ENCODE measurements at places on chromosomes 7 and 10.

- DNase-seq, result no peak
Observed at GRCh38 chr10:13396369-13396768, 48.3 kb upstream of the SEPHS1 start.

GRCh38 chr10:34526758-34527730, 288.1 kb downstream of the PARD3 start:
- DNase-seq, result peak; percentile 97

DNA sequence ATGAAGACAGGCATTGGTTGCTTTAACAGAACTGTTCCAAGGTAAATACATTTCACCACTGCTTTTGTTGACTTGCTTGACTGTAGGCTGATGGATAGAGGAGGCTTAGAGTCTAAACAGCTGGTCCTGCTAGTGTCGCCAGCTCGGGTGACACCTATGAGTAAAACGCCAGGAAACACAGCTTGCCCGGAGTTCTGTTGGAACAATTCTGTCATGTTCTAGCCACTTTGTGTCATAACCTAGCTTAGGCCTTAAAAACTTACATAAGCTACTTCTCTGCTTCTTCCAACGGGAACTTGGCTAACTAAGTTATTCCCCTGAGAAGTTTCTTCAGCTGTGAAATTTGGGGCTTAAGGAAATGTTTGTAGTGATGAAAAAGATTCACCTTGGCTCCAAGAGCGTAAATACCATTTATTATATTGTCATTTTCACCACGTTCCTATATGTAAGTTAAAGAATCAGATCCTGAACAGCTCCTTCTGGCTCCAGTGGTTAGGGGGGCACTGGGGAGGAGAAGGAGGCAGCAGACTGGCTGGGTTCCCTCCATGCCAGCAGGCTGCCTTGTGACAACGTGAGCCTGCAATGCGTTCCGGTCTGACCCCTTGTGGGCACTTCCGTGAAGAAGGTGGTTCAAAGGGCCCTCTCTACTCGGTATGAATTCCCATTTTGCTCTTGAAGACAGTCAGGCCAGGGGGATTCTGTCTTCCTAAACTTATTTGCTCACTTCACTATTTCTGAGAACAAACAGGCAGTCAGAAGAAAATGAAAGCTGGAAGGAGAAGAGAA, 253.2 kb downstream of the BMPER start:
- DNase-seq, result no peak

GRCh38 chr7:50069613-50070012, 23.4 kb downstream of the ZPBP start:
- peak; percentile 23 for DNase-seq

DNA sequence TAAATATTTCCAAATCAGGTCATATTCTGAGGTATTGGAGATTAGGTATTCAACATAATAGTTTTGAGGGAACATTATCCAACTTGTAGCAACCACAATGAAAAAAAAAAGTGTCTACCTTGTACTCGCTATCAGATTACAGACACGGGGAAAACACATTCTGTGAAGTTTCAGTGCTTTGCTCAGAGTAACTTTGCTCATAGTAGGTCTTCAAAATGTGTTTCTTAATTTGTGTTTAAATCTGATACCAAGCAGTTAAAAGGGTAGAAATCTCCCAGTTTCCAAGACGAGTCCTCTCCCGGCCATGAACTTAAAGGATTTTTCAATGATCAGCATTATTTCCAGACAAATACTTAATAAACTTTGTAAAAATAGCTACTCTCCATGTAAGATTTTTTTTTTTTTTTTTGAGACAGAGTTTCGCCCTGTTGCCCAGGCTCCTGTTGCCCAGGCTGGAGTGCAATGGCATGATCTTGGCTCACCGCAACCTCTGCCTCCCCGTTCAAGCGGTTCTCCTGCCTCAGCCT, 39.2 kb downstream of the DDIT4 start:
- DNase-seq, result no peak

- DNase-seq, result no peak
Observed at GRCh38 chr7:57375783-57376182, 74.2 kb upstream of the ZNF716 start.

- DNase-seq, result no peak
Observed at GRCh38 chr10:78319841-78320240, 286.2 kb downstream of the RPS24 start.

DNA sequence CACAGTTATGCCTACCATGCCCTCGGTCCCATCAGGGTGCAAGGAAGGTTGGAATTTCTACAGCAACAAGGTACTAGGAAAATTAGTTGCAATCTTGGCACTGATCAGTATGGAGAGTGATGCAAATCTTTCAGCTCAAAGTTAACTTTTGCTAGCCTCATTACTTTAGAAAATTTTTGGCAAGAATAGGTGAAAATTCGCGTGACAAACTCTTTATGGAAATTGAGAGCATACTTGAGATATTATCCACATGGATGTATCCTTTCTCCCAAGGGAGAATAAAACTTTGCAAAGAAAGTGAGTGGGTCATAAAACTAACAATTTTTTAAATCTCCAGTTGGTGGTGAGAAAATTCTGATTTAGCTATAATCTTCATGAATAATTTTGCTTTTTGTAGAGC, 71.1 kb upstream of the SLC39A12 start:
- DNase-seq, result peak; percentile 43
